ENCODE measurements at places on chromosomes 7 and 10.

DNA sequence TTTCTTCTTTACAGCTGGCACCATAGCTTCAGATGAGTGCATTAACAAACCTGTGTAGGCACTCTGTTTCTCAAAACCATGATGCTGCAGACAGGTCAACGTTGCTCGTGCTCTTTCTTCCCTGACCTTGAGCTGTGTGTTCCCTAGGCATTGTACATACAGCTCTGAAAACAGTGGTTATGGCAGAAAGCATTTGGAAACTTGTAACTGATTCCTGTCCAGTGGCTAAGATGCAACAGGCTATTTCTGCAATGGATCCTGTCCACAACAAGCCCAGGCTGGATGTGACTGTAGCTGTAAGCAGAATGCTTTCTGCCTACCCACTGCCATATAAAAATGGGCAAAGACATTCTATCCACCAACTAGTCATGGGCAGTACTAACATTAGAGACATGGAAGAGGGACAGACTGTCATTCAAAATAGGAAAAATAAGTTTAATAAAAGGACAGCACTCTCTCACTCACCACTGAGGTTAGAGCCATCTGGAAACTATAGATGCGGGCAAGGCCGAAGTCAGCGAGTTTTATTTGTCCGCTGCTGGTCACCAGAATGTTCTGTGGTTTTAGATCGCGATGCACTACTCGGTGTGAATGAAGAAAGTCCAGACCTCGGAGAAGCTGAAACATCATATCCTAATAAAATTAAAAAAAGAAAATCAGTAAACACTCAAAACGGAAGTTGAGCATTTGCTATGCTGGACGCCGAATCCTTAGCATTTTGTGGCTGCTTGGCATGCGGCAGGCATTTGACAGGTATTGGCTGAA is 111.0 kb downstream of the CDK6 start:
- no peak for DNase-seq

- no peak for DNase-seq
Measured at GRCh38 chr7:42945821-42946626, 13.8 kb downstream of the MRPL32 start.

DNA sequence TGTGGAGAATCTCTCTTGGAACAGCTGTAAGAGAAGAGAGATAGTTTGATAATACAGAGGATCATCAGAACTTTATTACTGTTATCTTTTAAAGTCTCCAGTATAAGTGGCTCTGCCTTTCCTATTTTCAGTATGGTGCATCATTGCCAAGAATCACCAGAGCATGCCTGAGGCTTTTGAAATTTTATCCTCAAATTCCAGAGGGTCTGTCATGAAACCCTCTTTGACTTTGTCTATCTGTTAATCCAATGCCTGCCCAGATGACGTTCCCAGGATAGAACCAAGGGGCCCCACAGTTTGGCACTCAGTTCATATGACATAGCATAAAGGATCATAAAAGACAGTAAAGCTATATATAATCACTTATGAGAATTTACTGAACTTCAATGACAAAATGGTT is 35.3 kb upstream of the SEMA3C start:
- DNase-seq = no peak

DNA sequence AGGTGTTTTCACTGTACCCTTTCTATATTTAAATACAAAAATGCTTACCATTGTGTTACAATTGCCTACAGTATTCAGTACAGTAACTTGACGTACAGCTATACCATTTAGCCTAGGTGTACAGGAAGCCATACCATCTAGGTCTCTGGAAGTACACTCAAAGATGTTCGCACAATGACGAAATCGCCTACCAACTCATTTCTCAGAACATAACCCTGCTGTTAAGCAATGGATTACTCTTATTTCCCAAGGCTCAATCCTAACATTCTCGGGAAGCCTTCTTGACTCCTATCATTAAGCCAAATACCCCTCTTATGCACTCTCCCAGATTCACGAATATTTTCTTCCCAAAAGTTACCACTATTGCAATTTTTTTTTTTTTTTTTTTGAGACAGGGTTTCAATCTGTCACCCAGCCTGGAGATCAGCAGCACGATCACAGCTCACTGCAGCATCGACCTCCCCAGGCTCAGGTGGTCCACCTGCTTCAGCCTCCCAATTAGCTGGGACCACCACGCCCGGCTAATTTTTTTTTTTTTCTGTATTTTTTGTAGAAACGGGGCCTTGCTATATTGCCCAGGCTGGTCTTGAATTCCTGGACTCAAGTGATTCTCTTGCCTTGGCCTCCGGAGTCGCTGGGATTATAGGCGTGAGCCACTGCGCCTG is 1.5 kb downstream of the CWF19L1 start:
- no peak for DNase-seq

- DNase-seq = no peak
Measured at GRCh38 chr7:3432911-3433310, 131.9 kb downstream of the SDK1 start.

DNA sequence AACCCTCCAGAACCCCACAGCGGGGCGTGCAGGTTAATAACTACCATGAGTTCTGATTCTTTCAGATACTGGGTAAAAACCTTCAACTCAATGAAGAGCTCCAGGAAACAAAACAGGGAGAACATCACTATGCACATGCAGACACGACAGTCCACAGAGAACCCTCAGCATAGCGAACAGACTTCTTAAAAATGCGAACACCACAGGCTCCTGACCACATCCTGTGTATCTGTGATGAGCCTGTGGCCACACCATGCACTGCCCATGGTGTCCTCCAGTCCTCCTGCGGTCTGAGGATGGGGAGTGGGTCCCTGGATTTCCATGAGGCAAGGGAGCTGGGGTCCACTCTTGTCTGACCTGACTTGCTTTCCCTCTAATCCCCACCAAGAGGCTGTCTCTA is 107.2 kb downstream of the COBL start:
- DNase-seq = no peak

GRCh38 chr7:44155191-44156185 is 14.4 kb upstream of the MYL7 start:
- DNase-seq = no peak

- DNase-seq = no peak
Measured at GRCh38 chr7:24434972-24435371, 138.3 kb upstream of the PALS2 start.

- DNase-seq = no peak
Measured at GRCh38 chr7:105439174-105439893, 50.6 kb upstream of the SRPK2 start.

DNA sequence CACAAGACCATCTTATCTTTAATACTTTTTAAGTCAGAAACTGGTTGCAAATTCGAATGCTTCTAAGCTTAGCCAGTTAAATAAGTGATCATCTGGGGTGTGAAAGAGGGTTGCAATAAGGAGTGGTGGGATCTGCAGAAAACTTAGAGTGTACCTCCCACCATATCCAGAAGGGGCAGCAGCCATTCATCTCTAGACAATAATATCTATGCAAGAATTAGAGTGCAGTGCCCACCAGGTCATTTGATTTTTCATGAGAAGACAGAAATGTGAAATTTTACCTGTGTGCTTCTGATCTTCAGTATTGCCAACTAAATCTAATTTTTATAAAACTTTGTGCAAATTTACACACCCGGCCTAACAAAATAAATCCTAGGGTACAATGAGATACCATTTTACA is 127.2 kb upstream of the SP4 start:
- no peak for DNase-seq

DNA sequence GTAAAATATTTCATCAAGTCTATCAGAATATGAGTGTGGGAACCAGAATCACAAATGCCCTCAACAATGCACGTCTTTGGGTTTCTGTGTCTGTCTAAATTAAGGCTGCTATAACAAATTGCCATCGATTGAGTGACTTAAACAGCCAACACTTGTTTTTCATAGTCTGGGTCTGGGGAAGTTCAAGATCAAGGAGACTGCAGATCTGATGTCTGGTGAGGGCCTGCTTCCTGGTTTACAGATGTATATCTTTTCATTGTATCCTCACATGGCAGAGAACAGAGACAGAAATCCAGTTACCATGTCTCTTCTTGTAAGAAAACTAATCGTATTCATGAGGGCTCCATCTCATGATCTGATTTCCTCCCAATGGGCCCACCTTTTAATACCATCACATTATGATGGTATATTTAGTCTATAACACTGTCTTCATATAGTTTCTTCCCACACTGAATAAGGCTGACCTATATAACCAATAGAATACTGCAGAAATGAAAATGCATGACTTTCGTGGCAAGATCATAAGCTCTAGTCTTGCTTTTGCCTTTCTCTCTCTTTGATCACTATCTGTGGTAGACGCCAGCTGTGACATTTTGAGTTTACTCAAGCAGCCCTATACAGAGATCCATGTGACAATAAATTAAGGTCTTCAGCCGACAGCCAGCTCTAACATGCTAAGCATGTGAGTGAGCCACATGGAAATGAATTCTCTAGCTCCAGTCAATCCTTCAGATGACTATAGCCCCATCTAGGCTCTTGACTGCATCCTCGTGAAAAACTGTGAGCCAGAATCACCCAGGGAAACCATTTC is 51.9 kb downstream of the THSD7A start:
- DNase-seq = no peak

DNA sequence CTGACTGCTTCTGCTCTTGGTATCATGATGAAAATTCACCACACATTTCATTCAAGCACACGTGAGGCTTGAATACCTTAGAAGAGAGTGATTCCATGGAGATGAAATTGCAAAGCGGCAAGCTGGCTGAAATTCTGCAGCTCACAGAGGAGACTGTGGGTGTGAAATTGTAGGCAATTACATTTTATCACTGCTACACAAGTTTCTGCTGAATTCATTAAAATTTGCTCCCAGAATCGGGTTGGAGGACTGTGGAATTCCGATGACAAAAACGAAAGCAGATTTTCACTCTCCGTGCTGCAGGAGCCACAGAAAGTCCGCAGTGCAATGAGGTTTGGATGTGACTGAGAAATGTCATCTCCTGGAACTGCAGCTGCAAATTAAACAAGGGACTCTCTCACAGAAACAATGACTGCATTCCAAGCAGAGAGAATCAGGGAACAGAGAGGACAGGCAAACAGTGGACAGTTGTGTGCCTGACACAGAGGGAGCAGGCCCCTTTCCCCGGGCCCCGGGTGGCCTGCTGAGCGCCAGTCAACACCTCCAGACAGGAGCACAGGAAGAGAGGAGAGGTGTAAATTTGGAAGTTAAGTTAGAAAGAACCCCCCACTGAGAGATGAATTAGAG is 109.1 kb downstream of the C10orf90 start:
- no peak for DNase-seq

DNA sequence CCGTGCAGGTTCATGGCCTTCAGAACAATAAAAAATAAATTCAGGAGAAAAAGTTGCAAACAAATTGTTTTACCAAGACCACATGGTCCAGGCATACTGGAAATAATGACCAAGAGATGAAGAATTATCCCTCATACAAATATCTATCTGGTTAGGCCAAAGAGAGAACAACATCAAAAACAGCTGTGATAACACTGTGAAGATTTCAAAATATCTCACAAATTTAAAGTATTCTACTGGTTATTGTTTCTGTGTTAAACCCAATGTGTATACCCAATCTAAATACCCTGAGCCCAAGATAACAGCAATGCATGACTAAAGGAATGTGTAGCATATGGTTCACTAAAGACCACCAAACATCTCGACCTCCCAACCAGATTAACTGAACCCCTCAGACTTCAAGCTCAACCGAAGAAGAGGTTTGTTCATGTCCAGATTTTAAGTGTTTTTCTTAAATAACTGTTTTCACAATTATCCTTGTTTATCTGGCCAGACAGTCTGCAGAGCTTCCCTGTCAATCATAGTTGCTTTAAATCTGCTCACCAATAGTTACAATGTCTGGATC is 10.9 kb downstream of the OR9A2 start:
- no peak for DNase-seq

GRCh38 chr7:2071133-2071832 is 161.5 kb downstream of the MAD1L1 start:
- DNase-seq = no peak

GRCh38 chr10:34433241-34434076 is 381.6 kb downstream of the PARD3 start:
- DNase-seq = no peak

DNA sequence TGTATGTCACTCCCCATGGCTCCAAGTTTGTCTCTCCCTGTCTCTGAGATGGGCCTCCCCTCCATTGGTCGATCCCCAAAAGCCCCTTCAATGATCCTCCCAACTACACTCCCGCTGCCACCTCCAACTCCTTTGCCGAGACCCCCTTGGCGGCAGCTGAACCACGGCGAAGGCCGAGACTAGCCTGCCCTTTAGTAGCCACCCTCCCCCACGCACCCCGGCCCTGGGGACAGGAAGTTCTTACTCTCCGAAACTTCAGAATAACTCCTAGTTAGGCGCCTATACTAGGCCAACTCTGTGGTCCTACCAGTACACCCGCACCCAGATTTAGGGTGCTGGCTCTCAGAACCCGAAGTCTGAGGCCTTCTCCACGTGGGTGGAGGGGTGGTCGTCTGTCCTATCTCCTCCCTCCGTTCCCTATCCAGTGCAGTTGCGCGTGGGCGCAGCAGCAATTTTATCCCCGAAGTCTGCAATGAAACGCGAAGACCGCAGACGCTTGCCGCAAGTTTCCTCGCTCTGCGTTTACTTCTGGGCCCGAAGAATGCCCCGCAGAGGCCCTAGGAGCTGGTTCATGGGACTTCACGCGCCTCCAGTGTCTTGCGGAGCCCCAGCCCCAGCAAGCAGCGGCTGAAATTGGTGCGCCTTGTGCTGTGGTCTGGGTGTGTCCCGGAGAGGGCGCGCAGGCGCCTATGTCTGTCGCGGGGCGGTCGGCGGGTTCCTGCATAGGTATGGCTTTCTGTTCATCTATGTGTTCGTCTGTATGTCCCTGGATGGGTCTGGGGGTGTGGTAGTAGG is 82.6 kb upstream of the SLF2 start:
- no peak for DNase-seq

DNA sequence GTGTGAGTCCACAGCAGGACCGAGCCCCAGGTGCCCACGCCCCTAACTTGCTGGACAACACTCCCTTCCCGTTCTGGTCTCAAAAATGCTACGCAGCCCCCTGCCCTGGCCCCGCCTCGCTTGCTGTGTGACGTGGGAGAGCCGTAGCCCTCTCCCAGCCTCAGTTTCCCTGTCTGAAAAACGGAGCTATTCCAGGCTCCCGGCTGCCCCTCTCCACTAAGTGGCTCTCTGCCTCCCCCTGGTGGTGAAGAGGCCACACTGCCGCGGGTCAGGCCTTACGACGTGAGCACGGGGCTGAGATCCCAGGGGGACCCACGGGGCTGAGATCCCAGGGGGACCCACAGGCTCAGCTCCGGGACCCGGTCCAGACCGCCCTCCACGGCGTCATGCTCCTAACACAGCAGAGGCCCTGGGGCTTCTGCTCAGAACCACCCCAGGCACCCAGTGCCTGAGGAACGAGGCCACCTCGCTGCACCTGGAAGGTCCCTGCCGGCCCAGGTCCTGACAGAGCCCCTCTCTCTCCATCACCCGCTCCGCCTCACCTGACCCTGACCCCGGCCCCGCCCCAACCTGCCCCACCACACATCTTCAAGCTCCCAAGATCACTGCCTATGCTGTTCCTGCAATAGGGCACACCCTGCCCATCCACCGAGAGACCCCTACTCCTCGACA is 26.7 kb downstream of the MICALL2 start:
- DNase-seq = peak; percentile 81
